Stimulated activated CD4-positive, alpha-beta T cell treated with anti-CD3 and anti-CD28 coated beads, Interleukin-2, amount 100 ng/mL, for 24 hours (primary cell): ENCODE measurements at places on chromosomes 6 and 20.

- DNase-seq, result no peak
These were observed 20.0 kb upstream of the ABCC10 start for GRCh38 chr6:43407296-43407695.

GRCh38 chr20:24698189-24698588 is 228.8 kb downstream of the SYNDIG1 start:
- no peak for DNase-seq

DNA sequence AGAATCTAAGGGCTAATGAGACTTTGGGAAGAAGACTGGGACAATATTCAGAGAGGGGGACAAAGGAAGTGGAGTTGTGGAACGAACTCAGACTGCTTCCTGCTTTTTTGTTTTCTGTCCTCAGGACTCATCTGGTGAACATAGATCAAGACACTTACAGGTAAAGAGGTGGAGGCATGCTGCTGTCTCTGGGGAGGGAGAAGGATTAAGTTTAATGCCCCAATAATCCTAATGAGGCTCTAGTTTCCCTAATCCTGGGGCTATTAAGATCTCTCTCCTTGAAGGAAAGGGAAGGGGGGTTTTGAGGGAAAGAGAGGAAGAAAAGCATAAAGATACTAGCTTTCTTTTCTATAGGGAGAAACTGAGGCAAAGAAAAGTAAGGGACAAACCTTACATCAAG is 4.6 kb downstream of the MSH5 start:
- no peak for DNase-seq

- DNase-seq, result no peak
These were observed 3.8 kb upstream of the SLC17A1 start for GRCh38 chr6:25835442-25836283.

DNA sequence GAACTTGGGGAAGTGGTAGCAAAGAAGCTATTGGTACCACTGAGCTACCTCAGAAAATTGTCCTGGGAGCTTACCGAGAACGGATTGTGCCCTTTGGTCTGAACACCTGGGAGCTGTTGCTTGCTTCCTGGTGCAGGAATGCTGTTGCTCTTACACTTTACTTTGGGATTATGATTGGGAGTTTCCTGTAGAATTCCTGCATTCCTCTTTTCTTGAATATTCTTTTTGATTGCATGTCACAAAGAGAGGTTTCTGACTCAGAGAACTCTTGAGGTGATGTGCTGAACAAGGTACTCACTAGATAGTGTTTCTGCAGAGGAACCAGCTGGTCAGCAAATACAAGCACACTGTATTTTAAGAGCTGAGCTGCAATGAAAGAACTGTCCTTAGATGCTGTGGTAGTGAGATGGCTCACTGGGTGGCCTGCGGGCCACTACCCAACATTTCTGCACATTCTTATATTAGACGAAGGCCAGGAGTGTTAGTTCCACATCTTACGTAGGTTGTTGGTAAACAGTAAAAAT is 35.0 kb downstream of the LRRC1 start:
- no peak for DNase-seq

DNA sequence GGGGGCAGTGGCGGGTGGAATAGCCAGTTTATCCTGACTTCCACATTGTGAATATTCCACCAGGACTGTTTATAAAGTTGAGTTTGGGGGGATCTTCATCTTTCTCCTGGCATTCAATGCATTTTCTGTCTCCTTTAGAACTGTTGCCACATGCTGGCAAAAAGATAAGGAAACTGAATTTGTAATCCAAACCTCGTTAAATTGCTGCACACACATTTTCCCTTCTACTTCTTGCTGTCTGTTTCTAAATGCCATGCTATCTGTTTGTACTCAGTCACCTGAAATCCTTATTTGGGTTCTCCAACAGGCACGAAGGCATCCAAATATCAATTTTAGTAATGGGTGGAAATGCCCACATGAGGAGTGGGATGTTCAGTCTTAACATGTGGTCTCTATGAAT is 180.2 kb upstream of the CCN2 start:
- no peak for DNase-seq

DNA sequence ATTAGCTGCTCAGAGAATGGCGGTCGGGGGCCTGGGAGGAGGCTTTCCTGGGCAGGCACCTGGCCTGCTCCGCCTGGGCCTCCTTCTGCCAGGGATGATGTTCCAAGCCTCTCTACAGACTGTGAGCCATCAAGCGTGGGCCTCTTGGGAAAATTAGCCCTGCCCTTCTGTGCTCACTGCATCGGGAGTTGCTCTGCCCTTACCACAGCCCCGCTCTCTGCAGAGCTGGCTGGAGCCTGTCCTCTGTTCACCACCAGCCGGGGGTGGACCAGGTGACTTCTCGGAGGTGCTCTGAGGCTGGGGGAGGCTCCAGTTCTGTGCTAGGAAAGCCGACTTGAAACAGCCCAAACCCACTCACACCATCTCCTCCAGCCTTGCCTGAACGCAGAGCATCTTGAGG is 24.2 kb downstream of the MDGA1 start:
- no peak for DNase-seq

- no peak for DNase-seq
These were observed 488.3 kb downstream of the CDKAL1 start for GRCh38 chr6:21022343-21023107.

DNA sequence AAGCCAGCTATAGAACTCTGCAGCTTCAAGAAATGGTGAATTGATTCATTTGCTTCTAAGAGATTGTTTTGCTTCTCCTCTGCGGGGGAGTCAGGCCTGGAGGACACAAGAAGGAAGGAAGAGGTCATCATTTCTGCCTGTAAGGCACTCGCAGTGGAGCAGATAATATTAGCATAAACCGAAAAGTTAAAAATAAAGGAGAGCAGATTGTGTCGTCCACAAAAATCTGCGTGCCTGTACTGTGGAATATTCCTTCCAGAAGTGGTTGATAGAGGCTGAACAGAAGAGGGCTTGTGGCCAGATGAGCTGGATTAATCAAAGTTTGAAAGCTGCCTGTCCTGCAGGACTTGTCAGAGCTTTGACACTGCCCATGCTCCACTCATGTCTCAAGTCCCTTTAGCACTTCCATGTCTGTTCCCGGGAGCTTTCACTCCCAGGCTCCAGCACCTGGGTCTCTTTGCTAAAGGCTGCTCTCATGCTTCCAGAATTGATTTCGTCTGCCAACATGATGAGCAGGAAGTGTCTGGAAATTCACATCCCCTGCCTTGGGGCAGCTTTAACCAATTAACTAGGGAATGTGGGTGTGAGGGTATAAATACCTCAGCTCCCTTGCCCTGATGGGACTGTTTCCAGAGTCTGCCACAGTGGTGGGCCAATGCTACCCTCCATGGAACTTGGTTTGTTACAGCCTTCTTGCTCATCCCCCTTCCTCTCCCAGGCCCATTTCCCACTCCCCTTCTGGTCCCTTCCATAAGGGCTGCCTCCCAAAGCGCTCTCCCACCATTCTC is 65.1 kb upstream of the STX16 start:
- DNase-seq, result no peak

GRCh38 chr20:50987493-50988210 is 29.0 kb downstream of the MOCS3 start:
- DNase-seq, result peak; percentile 48
